ENCODE measurements at places on chromosomes 12 and 14.

DNA sequence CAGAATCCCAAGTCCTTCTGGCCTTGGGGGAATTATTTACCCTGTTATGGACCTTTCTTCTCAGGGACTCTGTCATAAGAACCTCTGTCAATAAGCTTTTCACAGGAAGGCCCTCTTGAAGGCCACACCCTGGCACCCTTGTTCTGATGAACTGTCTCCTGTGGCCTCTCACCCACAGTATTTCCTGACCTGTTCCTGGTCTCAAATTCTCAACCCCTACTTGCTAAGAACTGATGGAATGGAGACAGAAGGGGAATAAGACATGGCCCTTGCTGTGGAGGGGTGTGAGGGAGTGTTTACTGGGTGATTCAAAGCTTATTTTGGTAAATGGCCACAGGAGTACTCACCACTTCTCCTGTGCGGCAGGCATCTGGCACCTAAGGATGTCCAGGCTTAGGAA lies 1082.9 kb downstream of the BCL11B start:
- DNase-seq, result no peak

GRCh38 chr14:47273939-47274338 lies 401.5 kb downstream of the MDGA2 start:
- no peak for DNase-seq

- no peak for DNase-seq
These were observed 10.6 kb downstream of the MYO1H start for GRCh38 chr12:109358154-109358869.

DNA sequence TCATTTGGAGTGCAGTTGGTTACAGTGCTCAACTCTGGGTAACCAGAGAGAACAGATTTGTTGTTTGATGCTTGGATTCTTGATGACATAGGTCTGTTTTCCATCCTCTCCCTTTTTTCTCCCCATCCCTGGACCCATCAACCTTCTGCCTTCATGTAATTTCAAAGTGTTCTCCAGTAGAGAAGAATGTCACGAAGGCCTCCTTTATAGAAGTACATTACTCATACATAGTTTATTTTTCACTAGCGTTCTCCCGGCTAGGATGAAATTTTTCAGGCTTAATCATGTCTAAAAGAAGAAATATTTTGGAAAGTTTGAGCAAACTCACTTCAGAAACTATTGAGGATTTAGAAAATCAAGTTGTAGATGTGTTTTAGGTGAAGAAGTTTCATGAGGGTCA lies 20.9 kb upstream of the APPL2 start:
- DNase-seq, result peak; percentile 95

GRCh38 chr14:99159341-99160340 lies 112.4 kb downstream of the BCL11B start:
- no peak for DNase-seq

- DNase-seq, result peak; percentile 86
These were observed 133.8 kb upstream of the NUDT4 start for GRCh38 chr12:93243689-93244513.

- DNase-seq, result no peak
These were observed 781.2 kb downstream of the FLRT2 start for GRCh38 chr14:86311151-86311550.

DNA sequence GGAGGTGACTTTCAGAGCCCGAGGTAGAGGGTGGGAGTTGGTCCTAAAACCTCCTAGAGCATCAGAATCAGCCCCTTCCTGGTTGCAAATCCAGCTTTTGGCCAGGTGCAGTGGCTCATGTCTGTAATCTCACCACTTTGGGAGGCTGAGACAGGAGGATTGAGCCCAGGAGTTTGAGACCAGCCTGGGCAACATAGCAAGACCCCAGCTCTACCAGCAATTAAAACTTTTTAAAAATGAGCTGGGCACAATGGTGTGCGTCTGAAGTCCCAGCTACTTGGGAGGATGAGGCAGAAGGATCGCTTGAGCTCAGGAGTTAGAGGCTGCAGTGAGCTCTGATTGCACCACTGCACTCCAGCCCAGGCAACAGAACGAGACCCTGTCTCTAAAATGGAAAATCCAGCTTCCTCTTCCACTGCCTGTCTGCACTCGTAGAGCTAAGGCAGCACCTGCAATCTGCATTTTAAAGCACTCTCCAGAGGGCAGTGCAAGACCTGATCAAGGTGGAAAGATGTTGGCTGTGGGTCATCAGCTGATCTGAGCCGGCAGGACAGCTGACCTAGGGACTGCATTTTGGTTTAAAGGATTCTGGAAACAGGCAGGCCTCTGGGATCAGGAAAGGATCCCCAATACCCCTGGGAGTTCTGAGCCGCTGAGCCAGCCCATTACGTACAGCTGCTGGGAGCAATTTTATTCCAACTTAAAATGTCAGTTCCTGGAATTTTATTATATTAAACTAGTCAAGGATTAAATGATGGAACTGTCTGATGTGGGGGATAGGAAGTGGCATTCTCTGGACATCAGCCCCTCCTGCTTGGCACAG lies 1.8 kb upstream of the TESC start:
- no peak for DNase-seq

- no peak for DNase-seq
These were observed 314.1 kb downstream of the SNAPC1 start for GRCh38 chr14:62076368-62076767.

DNA sequence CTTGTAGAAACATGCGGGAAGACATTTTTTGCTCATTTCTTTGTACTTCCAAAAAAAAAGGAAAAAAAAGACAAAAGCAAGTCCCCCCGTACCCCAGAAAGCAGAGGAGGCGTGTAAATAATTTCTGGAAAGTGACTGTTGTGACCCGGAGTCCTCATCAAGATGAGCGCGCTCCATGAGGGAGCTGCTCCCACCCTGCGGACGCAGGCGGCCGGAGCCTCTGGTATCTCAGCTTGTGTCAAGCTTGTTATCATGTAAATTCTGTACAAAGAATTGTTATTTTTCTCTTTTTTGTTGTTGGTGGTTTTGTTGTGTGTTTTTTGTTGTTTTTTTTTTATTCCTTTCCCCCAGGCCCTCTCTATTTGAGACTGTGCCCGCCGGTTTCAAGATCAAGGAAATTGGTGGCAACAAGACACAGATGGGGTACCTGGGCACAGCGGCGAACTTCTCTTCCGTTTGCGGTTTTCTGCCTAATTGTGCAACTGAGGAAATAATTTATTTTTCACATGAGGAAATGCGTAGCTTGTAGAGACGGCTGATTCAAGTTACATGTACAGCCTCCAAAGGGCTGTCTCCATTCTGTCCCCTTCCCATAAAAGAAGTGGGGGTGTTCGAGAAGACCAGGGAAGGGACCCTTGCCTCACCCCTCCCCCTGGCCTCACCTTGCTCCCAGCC lies 27.0 kb downstream of the HPD start:
- DNase-seq, result no peak

- DNase-seq, result no peak
These were observed 850 bp upstream of the ZNF385A start for GRCh38 chr12:54385251-54385914.

- no peak for DNase-seq
These were observed 85.5 kb downstream of the ADGRD1 start for GRCh38 chr12:131038961-131039950.

GRCh38 chr12:6276956-6277620 lies 33.4 kb upstream of the PLEKHG6 start:
- no peak for DNase-seq

DNA sequence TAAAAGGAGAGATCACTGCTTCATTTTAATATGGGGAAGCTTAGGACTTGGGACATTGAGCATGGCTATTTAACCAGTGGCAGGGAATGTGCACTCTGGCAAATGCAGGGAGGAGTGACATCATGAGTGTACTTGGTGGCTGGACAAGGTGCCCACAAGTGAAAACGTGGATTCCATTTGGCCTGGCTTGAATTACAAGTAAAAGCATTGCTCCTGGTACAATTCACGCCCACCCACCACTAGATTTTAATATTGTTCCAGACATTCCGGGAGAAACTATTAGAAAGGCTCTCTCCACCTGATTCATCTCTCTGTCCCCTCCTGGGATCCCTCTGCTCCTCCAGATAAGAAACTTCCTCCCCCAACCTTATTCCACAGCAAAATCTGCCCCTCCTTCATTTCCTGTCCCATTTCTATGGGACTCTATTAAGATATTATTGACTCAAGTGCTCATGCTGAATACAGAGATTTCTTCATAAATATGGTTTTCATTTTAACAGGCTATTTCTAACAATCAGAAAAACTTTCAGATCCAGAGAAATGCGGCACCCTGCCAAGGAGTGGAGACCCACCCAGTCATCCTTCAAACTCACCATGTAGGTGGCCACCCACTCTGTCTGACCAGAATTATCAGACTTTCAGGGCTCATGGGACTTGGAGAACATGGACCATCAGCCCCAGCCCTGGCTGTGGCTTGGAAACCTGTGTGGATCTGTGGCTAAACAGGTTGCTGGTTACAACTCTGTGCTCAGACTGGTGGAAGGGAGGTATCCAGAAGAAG lies 43.2 kb downstream of the SSPN start:
- DNase-seq, result peak; percentile 32

DNA sequence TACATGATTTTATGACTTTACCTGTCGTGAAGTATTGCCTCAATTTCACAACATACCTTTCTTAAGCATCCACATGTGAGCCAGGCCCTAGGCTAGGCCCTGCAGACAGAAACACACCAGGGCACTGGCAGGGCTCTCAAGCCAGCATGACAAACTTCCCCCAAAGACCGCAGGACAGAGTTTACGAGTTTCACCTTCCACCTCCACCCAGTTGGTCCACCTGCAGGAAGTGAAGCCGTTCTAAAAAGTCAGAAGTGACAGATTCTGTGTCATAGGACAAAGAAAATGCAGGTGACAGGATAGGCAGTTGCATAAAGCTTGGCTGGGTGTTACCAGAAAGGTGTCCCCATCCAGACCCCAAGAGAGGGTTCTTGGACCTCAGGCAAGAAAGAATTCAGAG lies 382.3 kb downstream of the PCNX1 start:
- no peak for DNase-seq

DNA sequence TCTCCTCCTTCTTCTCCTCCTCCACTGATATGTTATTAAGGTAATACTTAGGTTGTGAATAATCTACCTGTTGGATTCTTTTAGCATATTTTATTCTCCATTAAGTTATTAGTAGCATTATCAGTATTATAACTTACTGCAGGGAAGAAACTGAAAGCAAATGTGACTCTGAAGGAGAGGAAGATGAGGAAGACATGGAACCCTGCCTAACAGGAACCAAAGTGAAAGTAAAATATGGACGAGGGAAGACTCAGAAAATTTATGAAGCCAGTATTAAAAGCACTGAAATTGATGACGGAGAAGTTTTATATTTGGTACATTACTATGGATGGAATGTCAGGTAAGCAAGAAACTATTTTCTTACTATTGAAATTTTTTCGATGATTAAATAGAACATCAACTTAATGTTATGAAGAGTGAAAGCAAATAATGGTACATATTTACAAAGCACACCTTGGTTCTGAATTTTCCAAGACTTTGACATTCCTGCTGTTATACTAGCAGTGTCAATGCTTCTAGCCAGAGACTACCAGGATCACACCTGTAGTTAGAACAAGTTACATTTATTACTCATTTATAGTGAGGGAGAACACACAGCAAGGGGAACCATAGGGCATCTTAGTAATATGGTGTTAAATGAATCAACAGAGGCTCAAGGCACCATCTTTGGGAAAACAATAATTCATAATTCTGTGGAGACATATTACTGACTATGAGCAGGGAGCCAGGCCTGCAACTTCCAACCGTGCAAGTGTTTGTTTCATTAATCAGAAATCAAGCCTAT lies 42.0 kb upstream of the TOMM20L start:
- DNase-seq, result peak; percentile 1

GRCh38 chr14:43022094-43022800 lies 1415.6 kb downstream of the LRFN5 start:
- no peak for DNase-seq

GRCh38 chr12:103960616-103961227 lies 5.0 kb upstream of the TDG start:
- DNase-seq, result no peak

DNA sequence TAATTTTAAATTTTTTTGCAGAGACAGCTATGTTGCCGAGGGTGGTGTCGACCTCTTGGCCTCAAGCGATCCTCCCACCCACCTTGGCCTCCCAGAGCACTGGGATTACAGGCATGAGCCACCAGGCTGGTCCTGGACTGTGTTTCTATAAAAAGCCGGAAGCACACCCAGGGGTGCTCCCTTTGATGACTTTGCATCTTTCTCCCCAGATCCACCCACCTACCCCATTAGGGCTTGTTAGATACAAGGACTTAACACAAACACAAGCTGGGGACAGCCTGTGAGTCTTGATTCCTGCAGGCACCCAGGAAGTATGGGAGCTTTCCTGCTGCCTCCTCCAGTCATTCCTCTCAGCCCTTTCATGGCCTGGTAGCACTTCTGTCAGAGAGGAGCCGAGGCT lies 67.0 kb downstream of the MAP1LC3B2 start:
- DNase-seq, result no peak

DNA sequence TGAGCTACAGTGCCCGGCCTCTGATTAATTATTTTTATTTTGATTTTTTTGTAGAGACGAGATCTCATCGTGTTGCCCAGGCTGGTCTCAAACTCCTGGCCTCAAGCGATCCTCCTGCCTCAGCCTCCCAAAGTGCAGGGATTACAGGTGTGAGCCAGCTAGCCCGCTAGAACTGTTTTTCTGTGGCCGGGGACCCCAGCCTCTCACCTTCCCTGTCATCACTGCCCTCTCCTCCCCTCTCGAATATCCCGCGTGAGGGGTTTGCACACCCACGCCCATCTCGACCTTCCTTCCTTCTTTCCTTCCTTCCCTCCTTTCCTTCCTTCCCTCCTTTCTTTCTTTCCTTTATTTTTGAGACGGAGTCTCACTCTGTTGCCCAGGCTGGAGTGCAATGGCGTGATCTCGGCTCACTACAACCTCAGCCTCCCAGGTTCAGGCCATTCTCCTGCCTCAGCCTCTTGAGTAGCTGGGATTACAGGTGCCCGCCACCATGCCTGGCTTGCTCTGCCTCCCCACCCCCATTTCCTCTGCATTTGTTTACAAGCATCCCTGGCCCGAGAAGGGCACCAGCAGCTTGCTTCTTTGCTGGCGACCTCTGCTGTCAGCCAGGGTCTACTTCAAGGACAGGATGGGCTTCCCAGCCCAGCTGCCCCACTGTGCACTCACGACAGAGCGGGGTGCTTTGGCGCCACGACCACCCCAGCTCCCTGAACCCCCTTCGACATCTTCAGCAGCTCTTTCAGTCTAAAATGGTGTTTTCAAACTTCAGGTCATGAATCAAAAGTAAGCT lies 4.3 kb upstream of the TRAF3 start:
- no peak for DNase-seq

- DNase-seq, result peak; percentile 47
These were observed 97.1 kb upstream of the PLEKHG7 start for GRCh38 chr12:92605621-92606170.

DNA sequence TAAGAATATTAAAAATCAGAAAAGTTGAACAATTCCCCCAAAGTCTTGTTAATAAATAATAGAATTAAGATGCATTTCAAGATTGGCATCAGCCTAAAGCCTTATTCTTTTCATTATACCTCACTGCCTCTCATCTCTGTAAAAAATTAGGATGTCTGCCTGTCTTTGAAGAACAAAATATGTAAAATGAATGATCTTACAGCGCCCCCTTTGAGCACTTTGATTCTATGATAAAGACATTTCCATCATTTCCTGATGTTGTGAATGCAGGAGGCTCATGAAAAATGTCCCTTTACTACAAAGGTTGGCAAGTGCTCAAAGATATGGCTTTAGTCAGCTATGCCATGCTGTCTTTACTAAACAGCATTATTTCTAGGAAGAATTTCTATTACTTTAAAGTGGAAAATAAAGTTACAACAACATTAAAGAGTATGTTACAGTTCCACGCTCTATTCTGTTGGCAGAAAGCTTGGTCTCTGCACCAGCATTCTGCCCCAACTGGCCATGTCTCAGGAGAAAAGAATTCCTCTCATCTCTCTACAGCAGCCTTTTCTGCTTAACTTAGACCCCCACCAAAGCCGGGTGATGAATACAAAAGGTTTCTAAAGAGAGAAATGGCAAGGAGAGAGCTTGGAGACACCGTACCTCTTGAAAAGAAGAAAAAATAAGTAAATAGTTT lies 95.1 kb downstream of the LLPH start:
- DNase-seq, result peak; percentile 60
